ENCODE measurements at places on chromosomes 12 and 14.

DNA sequence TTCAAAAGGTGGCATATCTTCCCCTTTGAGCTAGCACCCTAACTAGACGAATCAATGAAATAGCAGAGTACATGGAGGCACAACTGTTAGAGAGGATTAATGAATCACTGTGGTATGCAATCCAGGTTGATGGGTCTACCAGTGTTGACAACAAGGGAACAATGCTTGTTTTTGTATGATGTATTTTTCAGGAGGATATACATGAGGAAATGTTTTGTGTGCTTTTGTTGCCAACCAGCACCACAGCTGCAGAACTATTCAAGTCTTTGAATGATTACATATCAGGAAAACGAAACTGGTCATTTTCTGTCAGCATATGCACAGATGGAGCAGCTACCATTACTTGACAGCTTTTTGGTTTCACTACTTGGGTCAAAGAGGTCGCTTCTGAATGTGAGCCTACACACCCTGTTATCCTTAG lies 142.6 kb downstream of the GPHN start:
- no peak for DNase-seq

DNA sequence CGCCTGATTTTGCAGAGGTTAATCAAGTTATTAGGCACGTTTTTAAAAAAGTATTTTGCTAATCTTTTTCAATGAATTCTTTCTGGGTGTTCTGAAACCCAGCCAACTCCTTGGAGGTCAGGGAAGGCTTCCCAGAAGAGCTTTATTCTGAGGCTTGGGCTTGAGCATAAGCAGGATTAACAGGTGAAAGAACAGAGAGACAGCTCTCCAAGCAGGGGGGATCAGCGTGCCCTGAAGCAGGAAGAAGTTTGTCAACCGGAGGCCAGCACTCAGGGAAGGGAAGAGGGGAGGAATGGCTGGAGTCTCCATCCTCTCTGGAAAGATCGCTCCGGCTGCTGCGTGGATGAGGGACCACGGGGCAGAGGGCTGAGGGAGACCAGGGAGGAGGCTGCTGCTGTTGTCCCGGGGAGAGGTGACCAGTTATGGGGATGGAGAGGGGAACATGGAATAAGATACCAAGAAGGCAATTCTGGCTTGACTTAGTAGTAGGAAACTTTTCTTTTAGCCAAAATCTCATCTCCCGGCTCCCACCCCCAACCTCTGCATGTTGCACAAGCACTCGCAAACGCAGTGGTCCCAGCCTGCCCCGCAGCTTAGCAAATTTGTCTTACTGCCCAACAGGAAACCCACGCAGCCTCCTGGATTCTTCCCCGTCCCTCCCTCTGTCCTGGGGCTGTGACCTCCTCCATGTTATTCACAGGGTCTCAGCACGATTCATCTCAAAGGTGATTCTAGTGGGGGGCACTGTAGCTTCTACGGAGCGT lies 1.1 kb upstream of the SSH1 start:
- DNase-seq: no peak

DNA sequence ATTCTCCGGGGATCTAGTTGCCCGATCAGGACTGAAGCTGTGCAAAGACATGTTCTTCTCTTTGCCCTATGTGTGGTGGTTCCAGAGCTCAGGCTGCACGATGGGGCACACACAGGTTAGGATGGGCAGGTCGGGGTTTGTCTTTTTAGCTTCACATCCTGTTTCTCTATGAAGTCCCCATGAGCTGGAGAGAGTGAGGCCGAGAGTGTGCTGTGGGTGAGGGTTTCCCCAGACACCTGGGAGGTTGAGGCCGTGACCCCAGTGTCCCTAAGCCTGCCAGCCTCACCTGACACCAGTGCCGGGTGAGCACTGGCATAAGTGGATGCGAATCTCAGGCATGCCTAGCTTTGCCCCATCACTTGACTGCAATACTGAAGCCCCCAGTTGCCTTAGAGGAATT lies 32.9 kb upstream of the IGF1 start:
- no peak for DNase-seq

- no peak for DNase-seq
These were observed 5.1 kb upstream of the MAGOHB start for GRCh38 chr12:10618338-10618987.

DNA sequence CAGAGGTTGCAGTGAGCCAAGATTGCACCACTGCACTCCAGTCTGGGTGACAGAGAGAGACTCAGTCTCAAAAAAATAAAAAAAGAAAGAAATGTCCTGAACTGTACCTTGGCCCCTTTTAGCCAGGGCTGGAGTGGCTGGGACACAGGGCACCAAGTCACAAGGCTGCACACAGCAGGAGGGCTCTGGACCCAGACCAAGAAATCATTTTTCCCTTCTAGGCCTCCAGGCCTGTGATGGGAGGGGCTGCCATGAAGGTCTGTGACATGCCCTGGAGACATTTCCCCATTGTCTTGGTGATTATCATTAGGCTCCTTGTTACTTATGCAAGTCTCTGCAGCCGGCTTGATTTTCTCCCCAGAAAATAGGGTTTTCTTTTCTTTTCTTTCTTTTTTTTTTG lies 5.1 kb upstream of the ACOT6 start:
- DNase-seq: no peak

- DNase-seq: no peak
These were observed 1.3 kb downstream of the CLEC1A start for GRCh38 chr12:10097521-10097920.

GRCh38 chr12:104713444-104713843 lies 244.6 kb downstream of the SLC41A2 start:
- DNase-seq: no peak

GRCh38 chr12:13764748-13765147 lies 216.7 kb downstream of the GRIN2B start:
- no peak for DNase-seq

DNA sequence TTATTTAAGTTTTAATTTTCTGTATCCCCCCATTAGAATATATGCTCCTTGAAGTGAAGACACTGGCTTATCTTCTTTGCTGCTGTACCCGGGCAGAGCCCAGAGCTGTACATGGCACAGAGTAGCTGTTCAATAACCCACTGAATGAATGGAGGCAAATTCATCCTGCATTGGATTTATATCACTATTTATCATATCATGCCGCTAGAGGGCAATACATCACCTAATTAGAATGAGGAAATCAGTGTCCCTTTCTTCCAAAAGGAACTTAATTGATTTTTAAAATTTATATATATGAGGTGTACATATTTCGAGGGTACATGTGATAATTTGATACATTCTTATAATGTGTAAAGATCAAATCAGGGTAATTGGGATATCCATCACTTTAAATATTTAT lies 89.2 kb upstream of the TMEM260 start:
- no peak for DNase-seq
